ENCODE measurements at places on chromosomes 1 and 21. TPM values are rescaled to one million over a fixed set of nuclear protein-coding genes. Genes with fewer than 3 reads are reported as not detected.
A peak's percentile ranks its signal among the peaks of the same experiment; 100 is the strongest.

The NPR1 gene
- total RNA-seq, result 10.4 TPM

The BTBD19 gene
- 2.5 TPM for total RNA-seq

The SV2A gene
- total RNA-seq, result 0.14 TPM

The LMOD1 gene
- 12.9 TPM for total RNA-seq

The KRTAP21-3 gene
- not detected for total RNA-seq

The VANGL2 gene
- total RNA-seq, result 2.4 TPM

The GNG4 gene
- not detected for total RNA-seq

The SPRR2B gene
- total RNA-seq, result not detected

The ATAD3C gene
- 2.2 TPM for total RNA-seq

The LCE1C gene
- total RNA-seq, result not detected

The GSTM2 gene
- total RNA-seq, result 78.2 TPM

GRCh38 chr1:162868972-162869371 is 8.0 kb upstream of the CCDC190 start:
- no peak for DNase-seq
- no peak overlapping the region for H3K4me3 ChIP-seq
- no peaks in the 10 kb centered on the region for H3K36me3 ChIP-seq
- H3K27me3 ChIP-seq, result no peaks in the 10 kb centered on the region
- no peak overlapping the region for H3K27ac ChIP-seq

DNA sequence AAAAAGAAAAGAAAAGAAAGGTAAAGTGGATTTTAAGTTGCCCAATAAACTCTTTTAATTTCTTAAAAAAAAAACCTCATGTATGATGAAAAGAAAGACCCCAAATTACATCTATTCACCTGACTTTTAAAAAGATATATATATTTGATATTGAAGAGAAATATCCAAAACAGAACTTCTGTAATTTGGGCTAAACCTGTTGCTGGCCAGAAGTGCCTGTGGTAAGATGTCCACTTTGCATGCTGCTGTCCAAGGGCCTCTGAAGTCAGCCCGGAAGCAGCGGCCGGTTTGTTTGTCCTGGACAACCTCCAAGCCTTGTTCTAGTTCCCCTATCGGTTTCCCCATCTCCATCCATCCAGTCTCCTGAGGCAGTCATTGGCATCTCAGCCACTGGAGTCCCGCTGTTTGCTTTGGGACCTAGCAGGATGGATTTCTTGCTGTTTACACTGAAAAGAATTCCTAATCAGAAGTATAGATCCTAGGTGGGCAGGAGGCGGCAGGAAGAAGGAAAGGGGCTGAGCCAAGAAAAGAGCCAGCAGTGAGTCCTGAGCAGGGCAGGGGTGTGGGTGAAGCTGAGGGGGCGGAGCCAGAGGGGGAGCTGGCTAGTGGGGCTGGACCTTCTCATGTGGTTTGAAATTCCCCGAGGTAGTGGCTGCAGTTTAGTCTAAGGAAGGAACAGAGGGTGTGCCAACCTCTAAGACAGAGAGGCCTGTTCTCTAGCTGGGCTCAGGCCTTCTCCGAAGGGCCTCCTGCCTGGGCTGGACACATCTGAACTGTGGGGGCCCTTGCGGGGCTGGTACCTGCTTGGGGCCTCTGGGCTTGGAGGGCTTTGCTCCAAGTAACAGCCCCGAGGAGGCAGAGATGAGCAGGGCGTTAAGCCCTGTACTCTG is 3.3 kb downstream of the NCMAP start:
- H3K4me3 ChIP-seq, result no peak overlapping the region
- peak; percentile 29 for DNase-seq
- H3K36me3 ChIP-seq, result no peaks in the 10 kb centered on the region

- DNase-seq, result no peak
- H3K36me3 ChIP-seq, result no peaks in the 10 kb centered on the region
- no peaks in the 10 kb centered on the region for H3K27me3 ChIP-seq
- no peaks in the 10 kb centered on the region for H3K4me1 ChIP-seq
- no peak overlapping the region for H3K4me3 ChIP-seq
Observed at GRCh38 chr1:244583358-244583982, 69.5 kb upstream of the DESI2 start.

- no peaks in the 10 kb centered on the region for H3K36me3 ChIP-seq
- no peak overlapping the region for H3K27ac ChIP-seq
- H3K4me1 ChIP-seq, result no peaks in the 10 kb centered on the region
- no peak overlapping the region for H3K4me3 ChIP-seq
- no peak for DNase-seq
Observed at GRCh38 chr1:195794225-195794624, 814.0 kb downstream of the KCNT2 start.

GRCh38 chr21:42844411-42845113 is 34.8 kb downstream of the WDR4 start:
- H3K4me3 ChIP-seq, result no peak overlapping the region
- peaks cover 25% of the 10 kb centered on the region for H3K36me3 ChIP-seq
- H3K27me3 ChIP-seq, result no peaks in the 10 kb centered on the region
- peak overlapping the region; percentile 52 for H3K27ac ChIP-seq
- peaks cover 12% of the 10 kb centered on the region for H3K4me1 ChIP-seq

- peaks cover 52% of the 10 kb centered on the region for H3K27me3 ChIP-seq
- peak; percentile 68 for DNase-seq
- peaks cover 17% of the 10 kb centered on the region for H3K4me1 ChIP-seq
- no peaks in the 10 kb centered on the region for H3K36me3 ChIP-seq
- H3K4me3 ChIP-seq, result peak within 1 kb of the TSS; percentile 25
Observed at GRCh38 chr1:3611170-3612019, at the start of gene MEGF6. Gene MEGF6, minus strand, starts transcription at chr1:3611508. Its CDS starts 240 bp downstream, at chr1:3611268.

DNA sequence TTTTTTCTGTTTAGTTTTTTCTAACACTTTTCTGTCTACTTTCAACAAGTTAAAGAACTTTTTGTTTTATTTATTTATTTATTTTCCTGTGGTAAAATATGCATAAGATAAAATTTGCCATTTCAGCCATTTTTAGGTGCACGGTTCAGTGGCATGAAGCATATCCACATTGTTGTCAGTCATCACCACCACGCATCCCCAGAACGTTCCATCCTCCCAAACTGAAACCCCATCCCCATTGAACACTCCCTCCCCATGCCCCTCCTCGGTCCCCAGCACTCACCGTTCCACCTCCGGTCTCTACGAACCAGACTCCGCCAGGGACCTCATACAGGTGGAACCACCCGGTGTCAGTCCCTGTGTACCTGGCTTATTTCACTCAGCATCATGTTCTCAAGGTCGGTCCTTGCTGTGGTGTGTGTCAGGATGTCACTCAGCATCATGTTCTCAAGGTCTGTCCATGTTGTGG is 118.1 kb downstream of the SIK1 start:
- DNase-seq, result no peak
- no peaks in the 10 kb centered on the region for H3K36me3 ChIP-seq
- H3K4me1 ChIP-seq, result no peaks in the 10 kb centered on the region
- H3K4me3 ChIP-seq, result no peak overlapping the region
- no peaks in the 10 kb centered on the region for H3K27me3 ChIP-seq
- no peak overlapping the region for H3K27ac ChIP-seq

DNA sequence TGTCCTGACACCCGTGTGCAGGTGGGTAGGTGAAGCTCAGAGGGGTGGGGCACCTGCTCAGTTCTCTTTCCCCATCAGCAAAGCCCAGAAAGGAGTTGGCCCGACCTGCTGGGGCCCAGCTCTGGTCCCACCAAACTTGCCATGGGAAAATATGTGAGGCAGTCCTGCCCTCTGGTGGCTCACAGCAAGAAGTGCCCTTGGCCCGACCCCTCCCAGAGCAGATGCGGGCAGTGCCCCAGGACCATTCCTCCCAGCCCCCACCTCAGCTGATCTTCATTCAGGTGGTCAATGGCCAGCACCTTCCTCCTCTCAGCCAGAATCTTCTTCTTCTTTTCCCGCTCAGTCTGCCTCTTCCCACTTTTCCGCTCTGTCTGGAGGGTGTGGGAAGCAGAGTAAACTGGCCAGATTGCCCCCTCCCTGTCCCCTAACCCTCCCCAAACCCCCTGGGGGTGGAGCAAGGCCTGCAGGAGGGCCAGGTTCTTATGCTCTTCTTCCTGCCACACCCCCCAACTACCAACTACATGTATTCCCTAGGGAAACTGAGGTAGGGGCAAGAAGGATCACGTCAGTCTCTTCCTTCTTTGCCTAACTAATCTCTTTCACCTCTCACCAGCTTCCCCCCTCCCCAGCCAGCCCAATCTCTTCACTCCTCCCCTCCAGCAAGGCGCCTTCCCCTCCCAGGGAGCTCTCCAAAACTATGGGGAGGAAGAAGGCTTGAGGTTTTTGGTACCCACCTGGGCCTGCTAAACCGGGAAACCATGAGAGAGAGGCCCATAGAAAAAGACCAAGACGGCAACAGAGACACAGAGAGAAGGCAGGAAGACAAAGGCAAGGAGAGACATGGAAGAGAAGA is 15.6 kb downstream of the TNNT2 start:
- no peaks in the 10 kb centered on the region for H3K27me3 ChIP-seq
- no peak for DNase-seq
- no peak overlapping the region for H3K27ac ChIP-seq
- peaks cover 26% of the 10 kb centered on the region for H3K36me3 ChIP-seq

DNA sequence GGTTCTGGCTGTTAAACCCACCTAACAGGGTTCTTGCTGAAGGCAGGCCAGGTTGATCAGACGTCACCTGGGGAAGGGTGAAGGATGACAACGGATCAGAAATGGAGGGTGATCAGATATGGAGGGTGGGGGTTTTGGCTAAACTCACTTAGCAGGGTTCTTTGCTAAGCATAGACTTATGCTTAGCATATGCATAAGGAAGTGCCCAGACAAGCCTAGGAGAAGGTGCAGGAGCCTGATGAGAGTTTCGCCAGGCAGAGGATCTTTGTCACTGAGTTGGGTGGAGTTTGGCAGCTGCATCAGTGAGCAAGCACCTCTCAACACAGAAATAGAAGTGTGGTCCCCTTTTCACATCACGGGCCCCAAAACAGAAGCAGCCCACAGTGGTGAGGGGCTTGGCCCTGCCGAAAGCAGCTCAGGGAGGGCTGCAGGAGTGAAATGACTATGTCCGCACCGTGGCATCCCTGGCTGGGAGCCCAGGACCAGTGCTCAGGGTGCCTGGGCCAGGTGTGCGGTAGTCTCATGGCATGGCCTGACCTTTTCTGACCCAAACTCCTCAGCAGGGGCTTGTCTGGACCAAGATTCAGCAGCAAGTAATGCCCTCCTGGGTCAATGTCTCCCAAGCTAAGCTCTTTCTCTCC is 101.6 kb downstream of the AJAP1 start:
- no peak overlapping the region for H3K27ac ChIP-seq
- peaks cover 7% of the 10 kb centered on the region for H3K27me3 ChIP-seq
- DNase-seq, result no peak
- no peaks in the 10 kb centered on the region for H3K4me1 ChIP-seq
- no peaks in the 10 kb centered on the region for H3K36me3 ChIP-seq

- no peak for DNase-seq
- H3K4me3 ChIP-seq, result no peak overlapping the region
- no peak overlapping the region for H3K27ac ChIP-seq
- H3K27me3 ChIP-seq, result no peaks in the 10 kb centered on the region
- H3K4me1 ChIP-seq, result no peaks in the 10 kb centered on the region
Observed at GRCh38 chr1:218171302-218171893, 113.7 kb upstream of the RRP15 start.

- H3K36me3 ChIP-seq, result peaks cover 53% of the 10 kb centered on the region
- no peak overlapping the region for H3K27ac ChIP-seq
- DNase-seq, result no peak
- no peaks in the 10 kb centered on the region for H3K27me3 ChIP-seq
Observed at GRCh38 chr1:63403386-63403785, 36.0 kb downstream of the ALG6 start.

GRCh38 chr1:6197746-6198427 is 1.5 kb downstream of the RPL22 start:
- H3K27me3 ChIP-seq, result no peaks in the 10 kb centered on the region
- H3K36me3 ChIP-seq, result peaks cover 45% of the 10 kb centered on the region
- H3K4me1 ChIP-seq, result peaks cover 32% of the 10 kb centered on the region
- no peak overlapping the region for H3K27ac ChIP-seq

GRCh38 chr21:35044770-35045541 is 4.1 kb downstream of the RUNX1 start:
- H3K4me1 ChIP-seq, result peaks cover 5% of the 10 kb centered on the region
- H3K27ac ChIP-seq, result no peak overlapping the region

DNA sequence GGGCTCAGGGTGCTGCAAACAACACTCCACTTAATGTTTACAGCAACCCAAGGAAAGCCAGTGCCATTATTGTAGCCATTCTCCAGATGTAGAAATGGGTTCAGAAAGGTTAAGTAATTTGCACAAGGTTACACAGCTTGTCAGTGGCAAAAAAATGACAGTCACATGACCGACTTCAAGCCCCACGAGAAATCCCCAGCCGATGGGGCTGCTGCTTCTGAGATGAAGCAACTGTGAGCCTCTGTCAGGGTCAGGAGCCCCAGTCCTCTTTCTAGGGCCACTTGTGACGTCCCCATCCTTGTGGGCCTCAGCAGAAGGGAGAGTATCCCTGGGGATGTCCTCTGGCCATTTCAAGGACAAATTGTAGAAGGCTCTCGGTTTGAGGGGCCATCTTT is 54.8 kb downstream of the EDN2 start:
- no peaks in the 10 kb centered on the region for H3K27me3 ChIP-seq
- H3K36me3 ChIP-seq, result no peaks in the 10 kb centered on the region
- no peak for DNase-seq
- H3K4me3 ChIP-seq, result no peak overlapping the region

DNA sequence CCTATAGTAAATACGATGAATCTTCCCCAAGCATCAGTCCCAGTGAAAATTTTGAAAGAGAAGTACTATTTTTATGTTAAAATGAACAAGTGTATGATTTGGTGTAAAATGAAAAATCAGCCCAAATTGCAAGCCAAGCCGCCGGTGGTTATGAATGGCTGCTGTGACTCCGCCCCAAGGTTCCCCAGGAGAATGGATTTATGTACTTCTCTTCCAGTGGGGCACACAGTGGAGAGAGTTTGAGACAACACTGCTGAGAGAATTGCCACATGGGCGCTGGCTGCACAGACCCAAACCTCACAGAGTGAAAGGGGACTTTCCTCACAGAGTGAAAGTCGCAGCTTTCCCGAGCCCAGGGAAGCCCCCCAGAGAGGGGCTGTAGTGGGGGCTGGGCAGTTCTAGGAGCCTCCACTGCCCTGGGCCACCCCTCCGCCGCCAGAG is 24.0 kb downstream of the CDK18 start:
- H3K27me3 ChIP-seq, result no peaks in the 10 kb centered on the region
- peaks cover 29% of the 10 kb centered on the region for H3K4me1 ChIP-seq
- H3K4me3 ChIP-seq, result no peak overlapping the region
- H3K36me3 ChIP-seq, result peaks cover 5% of the 10 kb centered on the region
- no peak for DNase-seq

- DNase-seq, result no peak
- no peaks in the 10 kb centered on the region for H3K27me3 ChIP-seq
- no peaks in the 10 kb centered on the region for H3K4me1 ChIP-seq
- H3K4me3 ChIP-seq, result no peak overlapping the region
- H3K27ac ChIP-seq, result no peak overlapping the region
Observed at GRCh38 chr1:31201931-31202360, 37.7 kb downstream of the NKAIN1 start.

- no peak overlapping the region for H3K4me3 ChIP-seq
- no peaks in the 10 kb centered on the region for H3K36me3 ChIP-seq
- no peaks in the 10 kb centered on the region for H3K27me3 ChIP-seq
Observed at GRCh38 chr1:219324629-219325367, 151.1 kb downstream of the LYPLAL1 start.
